Stimulated activated CD4-positive, alpha-beta T cell treated with anti-CD3 and anti-CD28 coated beads, Interleukin-2, amount 100 ng/mL, for 24 hours (primary cell): ENCODE measurements at places on chromosomes 2 and 18.

- DNase-seq: no peak
These were observed 155.4 kb upstream of the VRK2 start for GRCh38 chr2:57891086-57891712.

DNA sequence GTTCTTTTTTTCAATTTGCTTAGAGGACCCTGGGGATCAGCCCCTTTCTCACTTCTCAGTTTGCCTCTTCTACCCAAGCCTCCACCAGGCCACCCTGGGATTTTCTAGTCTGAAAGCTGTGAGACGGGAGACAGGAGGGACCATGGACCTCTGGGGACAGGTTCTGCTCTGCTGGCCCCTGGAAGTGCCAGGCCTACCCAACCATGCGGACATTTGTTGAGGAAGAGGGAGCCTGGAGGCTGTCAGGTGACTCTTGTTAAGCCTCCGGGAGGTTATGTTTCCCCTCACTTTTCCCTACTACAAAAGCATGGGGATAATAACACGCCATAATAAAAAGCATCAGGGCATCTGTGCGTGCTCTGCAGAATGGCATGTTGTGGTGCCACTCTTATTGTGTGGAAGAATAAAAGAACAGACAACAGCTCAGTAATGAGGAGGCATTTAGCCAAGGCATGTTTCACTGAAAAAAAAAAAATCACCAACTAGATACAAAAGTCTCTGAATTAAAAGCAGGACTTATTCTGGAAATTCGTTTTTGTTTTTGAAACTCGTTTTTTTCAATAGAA is 48.3 kb upstream of the PLA2R1 start:
- no peak for DNase-seq

GRCh38 chr18:72612894-72613533 is 68.9 kb upstream of the CBLN2 start:
- DNase-seq: no peak

DNA sequence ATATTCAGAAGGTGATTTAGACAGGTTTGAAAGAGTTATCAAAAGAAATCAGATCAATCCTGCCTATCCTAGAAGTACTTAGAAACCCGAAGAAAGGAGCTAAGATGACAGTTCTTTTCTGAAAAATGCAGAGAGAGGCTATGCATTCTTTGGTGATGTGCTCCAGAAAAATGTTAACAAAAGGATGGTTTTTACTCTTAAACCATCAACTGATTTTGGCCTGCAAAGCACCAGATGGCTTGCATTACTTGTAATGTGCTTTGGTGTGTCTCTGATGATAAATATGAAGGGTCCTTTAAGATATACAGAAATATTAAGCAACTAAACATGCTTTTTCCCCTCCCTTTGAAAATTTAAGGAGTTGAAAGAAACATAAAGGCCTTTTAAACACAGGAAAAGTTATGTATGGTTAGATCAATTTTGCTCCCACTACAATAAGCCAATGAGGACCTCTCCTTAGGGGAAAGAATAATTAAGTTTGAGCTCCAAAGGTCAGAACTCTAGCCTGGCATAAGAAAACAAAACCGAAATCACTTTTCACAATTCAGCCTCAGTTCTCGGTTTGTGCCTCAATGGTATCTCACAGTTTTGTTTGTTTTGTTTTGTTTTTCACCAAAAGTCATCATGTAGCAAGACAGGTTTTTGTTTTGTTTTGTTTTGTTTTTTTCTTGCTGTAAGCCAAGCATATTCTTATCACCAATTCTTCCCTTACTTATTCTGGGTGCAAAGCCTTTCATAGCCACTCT is 302.4 kb upstream of the NT5C1B start:
- no peak for DNase-seq

- DNase-seq: no peak
These were observed 55.6 kb downstream of the THADA start for GRCh38 chr2:43540021-43540779.

DNA sequence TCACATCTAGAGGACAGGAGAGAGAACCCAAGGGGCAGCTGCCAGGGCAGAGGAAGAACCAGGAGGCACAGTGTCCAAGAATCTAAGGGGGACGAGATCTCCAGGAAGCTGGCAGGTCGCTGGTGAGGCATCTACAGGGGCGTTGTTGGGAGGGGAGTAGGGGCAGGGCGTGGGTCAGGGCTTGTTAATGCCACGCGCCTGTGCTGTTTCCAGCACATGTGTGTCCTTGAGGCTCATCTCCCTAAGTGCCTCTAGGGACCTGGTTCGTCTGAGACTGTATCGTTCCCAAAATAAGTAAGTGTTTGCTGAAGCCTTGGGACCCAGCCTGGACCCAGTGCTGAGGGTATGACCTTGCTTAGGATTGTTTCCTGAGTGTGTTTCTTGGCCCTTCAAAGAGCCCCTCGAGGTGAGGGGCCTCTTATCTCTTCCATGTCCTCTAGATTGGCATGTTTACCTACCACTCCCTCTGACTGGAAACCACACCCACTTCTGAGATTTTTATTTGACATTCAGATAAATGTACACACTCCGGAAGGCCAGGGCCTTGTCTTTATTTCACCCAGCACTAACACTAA is 22.2 kb downstream of the HK2 start:
- no peak for DNase-seq

DNA sequence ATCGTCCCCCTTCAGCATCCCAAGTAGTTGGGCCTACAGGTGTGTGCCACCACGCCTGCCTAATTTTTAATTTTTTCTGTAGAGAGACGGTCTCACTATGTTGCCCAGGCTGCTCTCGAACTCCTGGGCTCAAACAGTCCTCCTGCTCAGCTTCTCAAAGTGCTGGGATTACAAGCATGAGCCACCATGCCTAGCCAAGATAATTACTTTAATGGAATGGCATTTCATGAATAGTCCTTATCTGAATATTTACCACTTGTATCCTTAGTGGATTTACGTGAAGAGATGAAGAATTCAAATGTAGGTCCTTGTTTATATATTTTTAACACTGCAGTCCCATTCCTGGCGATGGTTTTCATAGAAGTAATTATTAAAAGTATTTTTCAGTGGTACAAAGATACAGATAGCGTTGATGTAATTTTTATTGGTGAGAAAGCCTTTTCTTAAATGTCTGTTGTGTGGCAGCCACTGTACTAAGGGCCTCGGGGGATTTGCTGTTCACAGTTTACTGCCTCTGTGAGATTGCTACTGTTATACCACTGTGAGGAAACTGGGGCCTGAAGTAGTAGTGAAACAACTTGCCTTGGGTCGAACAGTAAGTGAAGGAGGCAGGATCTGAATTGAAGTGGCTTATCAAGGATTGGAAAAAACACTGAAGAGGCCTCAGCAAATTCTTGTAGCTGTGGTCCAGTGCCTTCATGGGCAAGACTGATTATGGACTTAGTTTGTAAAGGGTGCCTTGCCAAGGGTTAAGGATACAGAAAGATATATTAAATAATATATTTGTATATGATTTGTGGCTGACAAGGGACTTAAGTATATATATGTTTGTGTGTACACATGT is 151.2 kb downstream of the PRPF40A start:
- DNase-seq: no peak

- no peak for DNase-seq
These were observed 59.3 kb upstream of the ANKRD44 start for GRCh38 chr2:197369933-197370320.

DNA sequence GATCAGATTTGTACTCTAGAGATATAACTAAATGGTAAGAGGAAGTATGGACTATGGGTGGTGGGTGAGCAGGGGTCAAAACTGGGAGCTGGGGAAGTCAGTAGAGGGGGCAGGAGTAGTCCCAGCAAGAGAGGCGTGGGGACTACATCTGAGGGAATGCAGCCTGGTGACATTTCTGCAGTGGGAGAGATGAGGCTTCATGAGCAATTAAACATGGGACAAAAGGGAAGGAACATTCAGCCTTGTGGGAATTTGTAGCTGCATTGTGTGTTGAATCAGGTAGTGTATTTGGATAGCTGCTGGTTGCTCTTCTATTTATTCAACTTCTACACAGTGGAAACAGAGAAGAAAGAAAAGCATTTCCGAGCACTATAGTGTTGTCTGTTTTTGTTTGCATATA is 3.6 kb downstream of the CNOT11 start:
- no peak for DNase-seq

DNA sequence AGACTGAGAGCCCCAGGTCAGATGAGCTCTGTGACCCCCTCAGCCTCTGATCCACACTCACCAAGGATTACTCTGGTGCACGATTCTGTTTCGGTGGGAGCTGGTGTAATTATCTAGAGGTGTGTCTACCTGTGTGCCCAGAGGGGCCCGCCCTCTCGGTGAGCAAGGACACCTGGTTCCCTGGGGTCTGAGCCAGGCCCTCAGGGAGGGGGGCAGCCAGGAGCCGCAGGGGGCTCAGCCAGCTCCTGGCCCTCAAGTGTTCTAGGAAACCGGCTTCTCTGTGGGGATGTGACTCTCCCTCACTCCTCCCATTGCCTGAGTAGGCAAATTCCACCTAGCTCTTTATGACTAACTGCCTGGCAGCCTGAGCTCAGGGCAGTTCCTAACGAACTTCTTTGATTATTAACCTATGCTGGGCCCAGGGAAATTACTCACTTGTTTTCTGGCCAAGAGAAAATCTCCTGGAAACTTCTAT is 17.4 kb downstream of the AGAP1 start:
- DNase-seq: no peak

DNA sequence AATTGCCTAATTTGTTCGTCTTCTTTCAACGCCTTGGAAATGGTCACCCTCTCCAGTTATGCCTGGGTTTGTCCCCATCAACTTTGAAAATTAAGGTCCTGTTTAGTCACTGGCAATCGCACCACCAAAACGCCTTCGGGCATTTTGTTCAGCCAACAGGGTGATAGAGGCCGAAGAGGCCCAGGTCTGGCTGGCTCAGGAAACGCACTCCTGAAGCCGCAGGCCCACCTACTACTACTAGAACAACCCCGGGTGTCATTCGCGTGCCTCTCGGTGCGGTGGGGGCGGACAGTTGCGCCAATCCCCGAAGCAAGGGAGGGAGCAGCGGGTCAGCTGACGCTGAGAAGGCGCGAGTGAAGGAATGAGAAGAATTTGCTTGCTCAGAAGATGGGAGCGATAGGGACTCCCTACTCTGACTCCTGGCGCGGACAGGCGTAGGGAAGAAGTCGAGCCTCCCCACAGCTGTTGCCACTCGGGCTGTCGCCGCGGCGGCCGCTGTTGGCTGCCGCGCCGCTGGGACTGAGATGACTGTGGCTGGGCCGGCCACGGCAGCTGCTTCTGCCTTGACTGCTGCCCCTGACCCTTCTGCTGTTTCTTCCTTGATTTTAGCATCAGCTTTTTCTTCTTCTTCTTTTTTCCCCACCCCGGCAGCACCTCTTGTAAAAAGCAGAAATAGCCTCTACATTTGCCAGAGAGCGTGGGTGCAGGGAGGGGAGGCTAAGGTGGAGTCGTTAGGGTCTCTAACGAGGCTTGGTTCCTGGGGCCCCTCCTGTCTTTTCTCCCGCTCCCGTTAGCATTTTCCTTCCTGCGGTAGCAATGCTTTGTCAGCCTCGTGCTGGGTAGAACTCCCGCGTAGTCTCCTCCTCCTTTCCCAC is 387.6 kb downstream of the FIGN start:
- no peak for DNase-seq

DNA sequence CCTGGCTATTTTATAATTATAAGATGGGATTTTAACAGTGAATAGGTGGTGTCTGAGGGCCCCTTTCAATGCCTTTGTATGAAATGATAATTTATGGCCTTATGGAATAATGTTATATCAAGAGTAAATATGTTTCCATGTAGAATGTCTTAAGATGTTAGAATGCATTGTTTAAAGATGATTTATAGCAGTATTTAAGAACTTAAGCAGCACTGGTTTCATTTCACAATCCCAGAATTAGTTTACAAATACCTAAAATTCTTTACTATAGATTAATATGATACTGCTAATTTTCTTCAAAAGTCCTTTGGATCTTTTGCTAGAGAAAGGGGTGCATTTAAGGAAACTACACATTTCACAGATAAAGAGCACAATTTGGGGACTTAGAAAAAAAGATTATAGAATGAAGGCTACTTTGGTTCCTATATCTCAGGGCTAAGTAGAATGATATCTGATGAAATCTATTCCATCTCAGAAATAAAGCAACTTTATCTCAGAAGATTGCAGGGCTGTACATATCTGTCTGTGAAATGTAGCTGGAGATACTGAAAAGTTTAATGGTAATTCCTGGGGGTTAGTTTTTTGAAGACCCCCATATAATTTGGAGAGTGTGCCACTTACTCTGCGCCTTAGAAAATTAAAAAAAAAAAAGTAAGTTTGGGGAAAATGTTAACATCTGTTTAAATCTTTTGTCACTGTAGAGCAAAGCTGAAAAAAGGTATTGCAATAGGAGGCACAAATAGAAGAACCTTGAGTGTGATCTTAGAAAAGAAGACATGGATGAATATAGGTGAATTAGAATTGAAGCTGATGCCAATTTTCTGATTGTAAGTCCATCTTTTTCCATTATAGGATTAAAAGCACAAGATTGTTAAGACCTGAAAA is 123.4 kb downstream of the GULP1 start:
- DNase-seq: no peak

DNA sequence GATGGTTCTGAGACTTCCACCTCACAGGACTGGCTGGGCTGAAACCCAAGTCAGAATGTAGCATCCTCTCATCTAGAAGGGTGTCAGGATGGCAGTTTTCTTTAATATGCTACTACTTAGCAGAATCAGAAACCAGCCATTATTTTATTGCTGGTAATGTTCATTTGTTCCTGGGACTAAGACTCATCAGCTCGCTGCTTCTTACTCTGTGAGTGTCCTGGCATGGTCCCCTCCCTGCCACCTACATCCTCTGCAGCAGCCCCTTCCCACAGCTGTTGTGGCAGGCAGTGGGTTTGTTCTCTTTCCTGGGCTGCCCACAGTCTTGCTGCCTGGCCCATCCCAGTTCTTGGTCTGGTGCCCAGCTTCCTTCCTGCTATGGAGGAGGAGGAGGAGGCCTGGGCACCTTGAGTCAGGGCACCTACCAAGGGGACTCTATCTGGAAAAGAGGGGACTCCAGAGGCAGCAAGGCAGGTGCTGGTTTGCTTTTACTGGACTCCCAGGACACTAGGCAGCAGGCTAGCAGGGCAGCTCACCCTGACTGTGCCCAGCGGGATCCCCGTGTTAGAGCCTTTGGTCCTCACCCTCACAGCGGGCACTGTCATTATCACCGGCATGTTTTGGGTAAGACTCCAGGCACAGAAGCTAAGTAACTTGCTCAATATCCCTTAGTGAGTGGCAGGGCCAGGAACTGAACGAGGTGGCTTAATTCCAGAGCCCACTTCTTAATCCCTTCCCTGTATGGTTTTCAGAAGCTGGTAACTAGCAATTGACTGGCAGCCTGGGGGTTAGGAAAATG is 62.1 kb downstream of the LRRFIP1 start:
- no peak for DNase-seq

DNA sequence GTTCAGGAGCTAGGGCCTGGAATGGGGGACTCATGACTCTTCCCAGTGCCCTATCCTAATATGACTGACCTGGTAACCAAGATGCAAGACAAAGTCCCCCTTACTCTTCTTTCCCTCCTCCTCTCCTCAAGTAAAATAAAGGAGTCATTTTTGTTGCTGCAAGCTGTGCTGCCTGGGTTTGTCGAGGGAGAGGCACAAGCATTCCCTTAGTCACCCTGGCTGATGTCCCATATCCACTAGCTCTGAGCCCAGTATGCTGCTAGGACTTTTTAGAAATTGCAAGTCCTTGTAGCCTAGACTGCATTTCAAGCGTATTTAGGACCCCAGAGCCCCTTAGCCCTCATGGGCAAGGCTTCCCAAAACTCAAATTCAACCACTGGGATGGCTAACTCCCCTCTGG is 338.5 kb upstream of the SETBP1 start:
- no peak for DNase-seq

- no peak for DNase-seq
These were observed 618.0 kb upstream of the ZEB2 start for GRCh38 chr2:145137901-145138300.
